ENCODE measurements at places on chromosomes 1 and 21.
A peak's percentile ranks its signal among the peaks of the same experiment; 100 is the strongest.

DNA sequence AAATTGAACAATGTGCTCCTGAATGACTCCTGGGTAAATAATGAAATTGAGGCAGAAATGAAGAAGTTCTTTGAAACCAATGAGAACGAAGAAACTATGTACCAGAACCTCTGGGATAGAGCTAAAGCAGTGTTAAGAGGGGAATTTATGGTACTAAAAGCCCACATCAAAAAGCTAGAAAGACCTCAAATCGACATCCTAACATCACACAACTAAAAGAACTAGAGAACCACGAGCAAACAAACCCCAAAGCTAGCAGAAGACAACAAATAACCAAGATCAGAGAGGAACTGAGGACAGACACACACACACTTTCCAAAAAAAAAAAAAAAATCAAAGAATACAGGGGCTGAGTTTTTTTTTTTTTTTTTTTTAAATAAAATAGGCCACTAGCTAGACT lies 564.2 kb downstream of the SMYD3 start:
- DNase-seq, result no peak

GRCh38 chr1:10889650-10890353 lies 93.4 kb upstream of the CASZ1 start:
- DNase-seq, result no peak

DNA sequence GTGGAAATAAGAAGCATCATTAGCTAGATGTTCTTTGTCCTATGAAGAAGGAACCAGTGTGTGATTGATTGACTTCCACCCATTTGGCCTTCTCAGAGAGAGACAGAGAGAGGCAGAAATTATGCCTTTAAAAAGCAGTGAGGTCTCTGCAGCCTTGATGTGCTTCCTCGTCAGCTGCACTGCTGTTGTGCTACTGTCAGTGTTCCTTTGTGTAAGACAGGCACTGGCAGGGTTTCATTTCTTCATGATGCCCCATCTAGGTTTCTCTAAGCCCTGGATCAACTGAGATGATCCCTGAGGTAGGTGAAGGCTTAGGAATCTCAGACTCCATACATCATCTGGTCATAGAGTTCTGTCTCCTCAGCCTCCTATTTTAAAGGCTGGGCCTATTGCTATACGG lies 34.9 kb downstream of the GPR3 start:
- DNase-seq, result no peak

- no peak for DNase-seq
These were observed 11.7 kb downstream of the IFNGR2 start for GRCh38 chr21:33414926-33415325.

- no peak for DNase-seq
These were observed 1.8 kb upstream of the WNT3A start for GRCh38 chr1:228004856-228005462.

- peak; percentile 44 for DNase-seq
These were observed 4.2 kb downstream of the CD46 start for GRCh38 chr1:207755846-207756693.

GRCh38 chr21:44748621-44749020 lies 37.2 kb upstream of the TSPEAR start:
- no peak for DNase-seq

DNA sequence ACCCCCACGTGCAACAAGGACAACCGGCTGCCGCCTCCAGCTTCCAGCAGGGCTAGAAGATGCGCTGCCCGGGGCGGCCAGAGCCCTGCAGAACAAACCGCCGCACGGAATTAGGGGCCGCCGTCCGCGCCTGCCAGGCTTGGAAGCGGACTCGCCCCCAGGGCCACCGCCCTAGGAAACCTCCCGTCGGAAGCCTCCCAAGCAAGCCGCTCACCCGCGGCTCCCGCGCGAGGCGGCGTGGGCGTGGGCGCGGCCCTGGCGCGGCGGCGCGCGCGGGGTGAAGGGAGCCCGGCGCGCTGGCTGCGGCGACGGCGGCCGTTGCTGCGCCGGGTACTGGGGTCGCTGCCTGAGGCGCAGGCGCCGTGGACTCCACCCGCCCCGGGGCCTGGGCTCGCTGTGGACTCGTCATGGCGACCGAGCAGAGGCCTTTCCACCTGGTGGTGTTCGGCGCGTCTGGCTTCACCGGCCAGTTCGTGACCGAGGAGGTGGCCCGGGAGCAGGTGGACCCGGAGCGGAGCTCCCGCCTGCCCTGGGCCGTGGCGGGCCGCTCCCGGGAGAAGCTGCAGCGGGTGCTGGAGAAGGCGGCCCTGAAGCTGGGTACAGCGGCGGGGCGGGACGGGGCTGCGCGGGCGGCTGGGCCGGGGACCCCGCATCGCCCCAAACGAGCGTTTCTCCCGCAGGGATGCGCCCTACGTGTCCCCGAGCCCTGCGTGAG lies at the start of gene SCCPDH:
SCCPDH (plus strand) TSS at position 394 of the 715 bp plus-strand sequence; CDS start at position 408, 14 bp downstream.
- DNase-seq, result no peak

DNA sequence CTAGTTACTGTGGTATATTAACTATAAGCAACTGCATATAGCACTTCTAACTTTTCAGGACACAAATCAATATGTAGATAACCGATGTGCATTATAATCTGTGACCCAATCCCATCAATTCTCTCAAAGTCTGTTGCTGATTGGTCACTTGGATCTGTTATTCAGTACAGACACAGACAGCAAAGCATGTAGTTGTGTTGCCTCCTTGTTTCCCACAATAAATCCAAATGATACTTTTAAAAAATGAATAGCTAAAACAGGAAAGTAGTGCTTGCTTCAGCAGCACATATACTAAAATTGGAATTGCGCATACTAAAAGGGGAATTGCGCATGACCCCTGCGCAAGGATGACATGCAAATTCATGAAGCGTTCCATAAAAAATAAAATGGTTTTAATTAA lies 28.1 kb downstream of the NDC1 start:
- no peak for DNase-seq

GRCh38 chr21:26366781-26367180 lies 196.2 kb upstream of the APP start:
- no peak for DNase-seq

- DNase-seq, result no peak
These were observed 72.8 kb downstream of the MRPL37 start for GRCh38 chr1:54272772-54273091.

GRCh38 chr1:116794804-116795481 lies 40.7 kb downstream of the CD2 start:
- no peak for DNase-seq

- no peak for DNase-seq
These were observed 16.0 kb downstream of the PFKFB2 start for GRCh38 chr1:207069061-207069460.

DNA sequence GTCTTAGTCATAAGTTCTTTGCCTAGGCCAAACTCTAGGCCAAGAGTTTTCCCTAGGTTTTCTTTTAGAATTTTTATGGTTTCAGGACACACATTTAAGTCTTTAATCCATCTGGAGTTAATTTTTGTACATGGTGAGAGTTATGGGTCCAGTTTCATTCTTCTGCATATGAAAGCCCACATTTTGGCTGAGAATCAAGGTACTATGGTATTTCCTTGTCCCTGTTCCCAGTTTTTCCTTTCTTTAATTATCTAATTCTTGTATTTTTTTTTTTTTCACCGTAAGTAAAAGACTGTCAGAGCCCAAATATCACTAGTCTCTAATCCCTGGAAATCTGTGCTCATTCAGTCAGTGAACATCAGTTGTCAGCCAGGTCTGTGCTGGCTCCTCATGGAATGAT lies 105.4 kb downstream of the MAP3K21 start:
- no peak for DNase-seq

DNA sequence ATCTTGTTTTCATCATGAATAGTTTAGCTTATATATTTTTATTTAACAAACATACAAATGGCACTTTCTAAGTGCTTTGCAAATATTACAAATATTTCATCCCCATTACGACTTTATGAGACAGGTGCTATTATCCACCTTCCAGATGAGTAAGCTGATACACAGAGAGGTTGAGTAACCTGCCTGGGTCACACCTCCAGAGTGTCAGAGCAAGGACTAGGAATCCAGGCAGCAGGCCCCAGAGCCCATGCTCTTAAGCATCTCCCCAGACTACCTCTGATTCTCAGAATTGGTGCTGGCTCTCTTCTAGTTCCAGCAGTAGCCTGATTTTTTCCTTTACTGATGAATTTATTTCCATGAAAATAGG lies 40.0 kb downstream of the EPHB2 start:
- peak; percentile 69 for DNase-seq

GRCh38 chr1:67534627-67535065 lies 104.4 kb upstream of the SERBP1 start:
- DNase-seq, result peak; percentile 41

DNA sequence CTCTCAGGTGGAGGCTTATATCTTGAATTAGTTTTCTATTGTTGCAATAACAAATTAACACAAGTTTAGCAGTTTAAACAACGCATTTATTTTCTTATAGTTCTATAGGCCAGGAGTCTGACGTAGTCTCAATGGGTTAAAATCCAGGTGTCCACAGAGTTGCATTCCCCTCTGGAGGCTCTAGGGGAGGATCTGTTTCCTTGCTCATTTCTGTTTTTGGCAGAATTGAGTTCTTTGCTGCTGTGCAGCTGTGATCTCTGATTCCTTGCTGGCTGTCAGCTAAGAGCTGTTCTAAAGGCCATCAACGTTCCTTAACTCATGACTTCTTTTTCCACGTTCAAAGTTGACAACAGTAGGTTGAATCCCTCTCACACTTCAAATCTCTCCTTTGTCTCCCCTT lies 31.8 kb downstream of the S100A10 start:
- DNase-seq, result no peak

- DNase-seq, result no peak
These were observed 2.2 kb upstream of the SH3BGRL3 start for GRCh38 chr1:26277719-26278118.

- DNase-seq, result no peak
These were observed 6.2 kb downstream of the SLC6A9 start for GRCh38 chr1:44024903-44025525.

DNA sequence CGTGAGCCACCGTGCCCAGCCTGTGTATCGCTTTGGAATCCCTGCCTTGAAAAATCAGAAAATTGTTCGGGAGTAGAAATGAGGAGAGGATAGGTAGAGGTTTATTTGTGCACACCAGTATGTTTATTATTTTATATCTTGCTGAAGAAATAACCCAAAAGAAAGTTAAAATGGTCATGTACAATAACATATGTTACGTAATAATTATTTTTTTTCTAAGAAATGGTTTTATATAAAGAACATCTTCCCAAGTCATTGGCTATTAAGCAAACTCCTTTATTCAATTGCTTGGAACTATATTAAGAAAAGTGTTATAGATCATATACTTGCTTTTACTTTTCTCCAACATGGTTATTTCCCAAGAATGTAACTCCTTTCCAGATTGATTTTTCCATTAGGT lies 171.8 kb downstream of the PHTF1 start:
- DNase-seq, result no peak

- DNase-seq, result no peak
These were observed 6.3 kb upstream of the RBBP5 start for GRCh38 chr1:205128050-205128449.

DNA sequence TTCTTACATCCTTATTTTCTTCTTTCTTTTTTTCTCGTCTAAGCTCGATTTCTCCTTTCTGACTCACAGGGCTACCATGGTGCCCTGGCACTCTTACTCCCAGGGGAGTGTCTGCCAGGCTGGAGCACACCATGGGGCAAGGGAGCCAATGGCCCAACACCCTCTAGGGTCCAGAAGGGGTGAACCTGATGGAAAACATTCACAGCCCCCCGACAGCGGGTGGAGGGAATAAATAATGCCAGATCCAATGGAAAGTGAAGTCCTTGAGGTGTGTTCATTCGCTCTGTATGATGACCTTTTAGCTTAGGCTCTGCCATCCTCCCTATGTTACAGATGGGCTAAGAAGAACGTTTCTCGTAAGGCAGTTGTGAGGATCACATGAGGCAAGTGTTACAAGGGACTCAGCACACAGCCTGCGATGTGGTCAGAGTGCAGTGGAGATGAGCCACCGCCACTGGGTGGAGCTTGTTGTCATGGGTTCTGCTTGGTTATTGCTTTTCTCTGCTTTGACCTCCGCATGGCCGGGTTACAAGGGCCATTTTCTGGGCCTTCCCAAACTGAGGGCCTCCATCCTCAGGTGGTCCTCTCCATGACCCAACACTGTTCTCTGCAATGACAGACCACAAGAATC lies 3.5 kb upstream of the FCMR start:
- no peak for DNase-seq

- no peak for DNase-seq
These were observed 200.2 kb downstream of the PDE4B start for GRCh38 chr1:65992831-65993271.

GRCh38 chr1:26786437-26787380 lies 1.0 kb upstream of the PIGV start:
- DNase-seq, result peak; percentile 22

DNA sequence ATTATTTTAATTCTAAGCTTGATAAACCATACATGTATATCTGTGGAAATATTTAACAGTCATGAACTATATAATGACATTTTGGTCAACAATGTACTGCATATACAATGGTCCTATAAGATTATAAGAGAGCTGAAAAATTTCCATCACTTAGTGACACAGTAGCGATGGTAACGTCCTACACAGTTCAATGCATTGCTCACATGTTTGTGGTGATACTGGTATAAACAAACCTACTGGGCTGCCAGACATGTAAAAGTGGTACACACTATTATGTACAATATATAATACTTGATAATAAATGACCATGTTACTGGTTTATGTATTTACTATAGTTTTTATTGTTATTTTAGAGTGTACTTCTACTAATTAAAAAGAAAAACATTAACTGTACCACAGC lies 841.9 kb downstream of the LTN1 start:
- DNase-seq, result no peak

- no peak for DNase-seq
These were observed 91.9 kb downstream of the RYR2 start for GRCh38 chr1:237133921-237134320.

- DNase-seq, result no peak
These were observed 39.9 kb downstream of the ODF2L start for GRCh38 chr1:86356247-86356646.

- peak; percentile 82 for DNase-seq
These were observed 1.2 kb downstream of the BTG3 start for GRCh38 chr21:17611414-17612022.

GRCh38 chr1:164855716-164856329 lies 296.8 kb downstream of the PBX1 start:
- no peak for DNase-seq

DNA sequence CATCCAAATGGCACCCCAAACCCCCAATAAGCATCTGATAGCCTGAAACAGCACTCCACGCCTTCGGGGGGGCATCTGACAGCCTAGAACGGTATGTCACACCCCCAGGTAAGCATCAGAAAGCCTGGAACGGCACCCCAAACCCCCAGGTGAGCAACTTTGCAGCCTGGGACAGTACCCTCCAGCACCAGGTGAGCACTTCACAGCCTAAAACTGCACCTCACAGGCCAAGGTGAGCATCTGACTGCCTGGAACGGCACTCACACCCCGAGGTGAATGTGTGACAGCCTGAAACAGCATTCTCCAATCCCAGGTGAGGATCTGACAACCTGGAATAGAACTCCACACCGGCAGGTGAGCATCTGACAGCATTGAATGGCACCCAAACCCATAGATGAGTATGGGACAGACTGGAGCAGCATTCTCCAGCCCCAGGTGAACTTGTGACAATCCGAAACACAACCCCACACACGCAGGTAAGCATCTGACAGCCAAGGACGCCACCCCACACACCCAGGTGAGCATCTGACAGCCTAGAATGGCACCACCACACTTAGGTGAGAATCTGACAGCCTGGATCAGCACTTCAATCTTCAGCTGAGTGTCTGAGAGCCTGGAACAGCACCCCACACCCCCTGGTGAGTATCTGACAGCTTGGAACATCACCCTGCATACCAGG lies 18.3 kb upstream of the MMEL1 start:
- no peak for DNase-seq

- no peak for DNase-seq
These were observed 11.8 kb downstream of the RCAN1 start for GRCh38 chr21:34603002-34603709.
